ENCODE measurements at places on chromosomes 12 and 14.

GRCh38 chr12:54047160-54047963 is 6.3 kb upstream of the HOXC4 start:
- no peak for DNase-seq

- no peak for DNase-seq
Measured at GRCh38 chr12:16281157-16281556, 3.7 kb upstream of the SLC15A5 start.

- no peak for DNase-seq
Measured at GRCh38 chr14:49892301-49892635, 614 bp upstream of the ARF6 start.

DNA sequence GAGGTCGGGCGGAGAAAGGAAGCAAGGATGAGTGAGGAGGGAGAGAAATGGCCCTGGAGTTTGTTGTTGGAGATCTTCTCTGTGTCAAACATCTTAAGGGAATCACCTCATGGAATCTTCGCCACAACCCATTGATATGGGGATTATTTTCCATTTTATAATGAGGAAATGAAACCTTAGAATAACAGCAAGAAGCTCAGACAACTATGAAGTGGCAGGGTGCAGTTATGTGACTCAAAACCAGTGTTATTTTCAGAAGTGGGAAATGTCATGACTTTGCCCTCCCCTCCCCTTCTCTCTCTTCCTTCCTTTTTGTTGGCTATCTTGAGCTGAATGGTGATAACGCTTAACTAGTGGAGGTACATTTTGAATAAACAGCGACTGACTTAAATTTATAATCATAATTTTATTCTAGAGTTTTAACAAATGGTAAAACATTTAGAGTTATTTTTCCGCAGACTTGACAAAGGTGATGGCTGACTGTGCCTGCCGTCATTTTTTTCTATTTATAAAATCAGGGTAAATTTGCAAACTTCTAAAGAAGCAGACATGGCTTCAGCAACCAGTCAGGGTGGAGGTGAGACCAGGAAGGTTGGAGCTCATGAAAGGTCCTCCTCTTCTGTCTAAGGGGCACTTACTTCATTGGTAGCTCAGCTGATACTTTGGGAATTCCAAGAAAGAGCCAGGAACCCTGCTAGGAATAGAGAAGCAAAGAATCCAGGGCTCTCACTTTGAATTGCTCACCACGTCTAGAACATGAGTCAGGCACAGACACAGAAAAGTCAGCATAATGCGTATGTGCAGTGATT is 232.4 kb downstream of the RGS6 start:
- DNase-seq: no peak

DNA sequence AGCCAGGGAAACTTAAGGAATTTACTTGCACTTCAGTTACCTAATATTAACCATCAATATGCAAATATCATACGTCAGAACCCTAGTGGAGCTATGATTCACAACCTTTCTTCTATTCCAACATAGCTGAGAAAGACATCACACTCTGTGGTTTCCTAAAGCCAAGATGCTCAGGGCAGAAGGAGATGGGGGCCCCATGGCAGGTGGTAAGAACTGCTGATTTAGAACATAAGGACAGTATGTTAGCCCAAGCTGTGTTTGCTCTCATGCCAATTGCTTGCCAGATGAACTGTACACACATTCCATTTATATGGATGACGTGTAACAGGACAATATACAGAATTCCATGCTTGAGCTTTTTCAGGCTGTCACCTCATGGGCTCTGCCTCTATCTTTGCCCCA is 34.6 kb downstream of the HECTD4 start:
- DNase-seq: no peak
